Naive B cell (primary cell): ENCODE measurements at places on chromosomes 6 and 20. TPM values are rescaled to one million over a fixed set of nuclear protein-coding genes. Genes with fewer than 3 reads are reported as not detected.
A peak's percentile ranks its signal among the peaks of the same experiment; 100 is the strongest.

LTA gene
- 17.1 TPM for polyA plus RNA-seq

SLC32A1 gene
- polyA plus RNA-seq: not detected

CBLN4 gene
- not detected for polyA plus RNA-seq

RBM12 gene
- 47.2 TPM for polyA plus RNA-seq

GRCh38 chr6:27608916-27609883, 136.3 kb upstream of the ZNF184 start:
- H3K27ac ChIP-seq: no peak overlapping the region
- no peak for DNase-seq
- H3K4me1 ChIP-seq: peaks cover 8% of the 10 kb centered on the region
- H3K4me3 ChIP-seq: no peak overlapping the region

DNA sequence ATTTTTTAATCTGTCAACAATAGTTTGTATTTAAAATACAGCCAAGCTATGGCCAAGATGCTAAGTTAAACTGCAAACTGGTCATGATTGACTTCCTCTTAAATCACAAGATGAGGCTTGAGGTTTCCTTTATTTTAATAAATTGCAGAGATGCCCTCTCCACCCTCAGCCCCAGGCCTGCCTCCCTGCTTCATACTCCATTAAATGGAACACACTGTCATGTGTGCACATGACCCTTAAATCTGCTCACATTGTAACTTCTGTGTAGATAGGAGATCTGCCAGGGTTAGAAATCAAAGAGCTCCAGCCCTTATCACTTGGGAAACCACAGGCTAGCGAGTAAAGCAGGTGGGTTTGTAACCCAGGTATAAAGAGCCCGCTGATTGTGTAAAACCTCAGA, 20.8 kb downstream of the DUSP22 start:
- H3K36me3 ChIP-seq: peaks cover 5% of the 10 kb centered on the region
- peak overlapping the region; percentile 87 for H3K27ac ChIP-seq
- peaks cover 82% of the 10 kb centered on the region for H3K4me1 ChIP-seq
- H3K4me3 ChIP-seq: peak overlapping the region; percentile 69

DNA sequence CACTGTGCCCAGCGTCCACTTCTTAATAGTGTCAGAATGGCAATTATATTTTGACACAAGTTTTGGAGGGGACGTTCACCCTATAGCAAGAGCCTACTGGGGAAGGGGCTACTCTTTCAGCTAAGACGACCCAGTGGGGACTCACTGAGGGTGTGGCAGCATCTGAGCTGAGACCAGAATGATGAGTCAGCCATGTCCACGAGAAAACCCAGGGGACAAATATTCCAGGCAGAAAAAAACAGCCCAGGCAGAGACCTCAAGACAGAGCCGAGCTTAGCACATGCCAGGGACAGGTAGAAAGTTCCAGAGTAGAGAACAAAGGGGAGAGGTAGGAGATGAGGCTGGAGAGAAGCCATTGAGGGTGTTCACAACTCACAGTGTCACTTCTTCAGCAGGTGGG, 11.2 kb downstream of the CNBD2 start:
- no peak overlapping the region for H3K27ac ChIP-seq
- no peak for DNase-seq
- H3K27me3 ChIP-seq: peaks cover 18% of the 10 kb centered on the region
- H3K4me3 ChIP-seq: no peak overlapping the region
- no peaks in the 10 kb centered on the region for H3K36me3 ChIP-seq

DNA sequence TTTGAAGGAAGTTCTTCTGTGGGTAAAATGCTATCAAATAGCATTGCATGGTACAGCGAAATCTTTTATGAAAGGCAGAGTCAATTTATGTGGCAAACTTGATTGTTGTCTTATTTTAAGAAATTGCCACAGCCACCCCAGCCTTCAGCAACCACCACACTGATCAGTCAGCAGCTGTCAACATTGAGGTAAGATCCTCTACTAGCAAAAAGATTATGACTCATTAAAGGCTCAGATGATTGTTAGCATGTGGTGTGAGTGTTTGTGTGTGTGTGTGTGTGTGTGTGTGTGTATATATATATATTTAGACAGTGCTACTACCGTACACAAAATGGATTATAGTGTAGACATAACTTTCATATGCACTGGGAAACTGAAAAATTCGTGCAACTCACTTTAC, 27.8 kb downstream of the LRRN4 start:
- H3K4me1 ChIP-seq: peaks cover 5% of the 10 kb centered on the region
- no peak overlapping the region for H3K4me3 ChIP-seq
- no peak for DNase-seq
- H3K27me3 ChIP-seq: no peaks in the 10 kb centered on the region
- H3K27ac ChIP-seq: no peak overlapping the region

DNA sequence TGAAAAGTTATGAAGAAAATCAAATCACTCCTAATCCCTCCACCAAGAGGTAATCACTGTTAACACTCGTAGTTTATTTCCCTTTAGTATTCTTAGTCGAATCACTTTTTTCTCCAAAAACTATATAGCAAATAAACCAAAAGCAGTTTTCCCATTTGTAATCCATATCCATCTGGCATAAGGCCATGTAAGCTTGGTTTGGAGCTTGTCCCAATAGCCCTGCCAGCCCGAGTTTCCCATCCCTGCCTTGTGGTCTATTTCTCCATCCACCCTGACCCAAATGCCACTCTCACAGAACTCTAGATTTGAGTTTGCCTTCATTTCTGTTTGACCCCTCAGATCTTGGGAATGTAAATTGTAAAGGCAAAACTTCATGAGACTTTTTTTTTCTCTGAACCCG, 71.8 kb upstream of the DSP start:
- H3K27me3 ChIP-seq: peaks cover 3% of the 10 kb centered on the region
- no peak overlapping the region for H3K27ac ChIP-seq
- no peak overlapping the region for H3K4me3 ChIP-seq
- DNase-seq: no peak
